ENCODE measurements at places on chromosomes 4 and X. TPM values are rescaled to one million over a fixed set of nuclear protein-coding genes. Genes with fewer than 3 reads are reported as not detected.

CSAG2 gene
- not detected for total RNA-seq

F9 gene
- not detected for total RNA-seq

DTHD1 gene
- total RNA-seq: 0.16 TPM

GABRG1 gene
- total RNA-seq: not detected

PPID gene
- 10.8 TPM for total RNA-seq

FGFBP1 gene
- not detected for total RNA-seq

TRAPPC2 gene
- 22.3 TPM for total RNA-seq

SSX2 gene
- not detected for total RNA-seq

ADRA2C gene
- not detected for total RNA-seq

HAND2 gene
- not detected for total RNA-seq

MAGEE2 gene
- total RNA-seq: not detected

NAA11 gene
- not detected for total RNA-seq

FAM9C gene
- total RNA-seq: not detected

SAGE1 gene
- not detected for total RNA-seq

DNA sequence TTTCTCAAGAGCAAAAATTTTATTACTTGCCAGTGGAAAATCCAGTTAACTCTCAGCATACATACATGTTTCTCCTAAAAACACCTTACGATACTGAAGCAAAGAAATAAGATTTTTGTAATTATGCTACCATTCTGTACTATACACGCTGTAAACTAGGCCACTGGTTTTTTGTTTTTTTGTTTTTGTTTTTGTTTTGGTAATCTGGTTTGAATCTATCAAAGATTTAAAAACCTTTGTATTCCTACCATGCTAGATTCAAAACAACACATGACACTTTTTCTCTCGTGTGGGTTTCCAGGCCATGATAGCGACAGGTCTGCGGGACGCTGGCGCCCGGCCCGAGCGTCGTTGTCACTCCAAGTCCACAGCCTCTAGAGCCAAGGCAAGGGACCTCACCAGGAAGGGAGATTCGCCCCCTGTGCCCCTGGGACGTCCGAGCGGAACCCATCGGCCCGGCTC is 723 bp downstream of the TMEM192 start:
- no peak for DNase-seq

- no peak for DNase-seq
These were observed 2.4 kb downstream of the TSC22D3 start for GRCh38 chrX:107773206-107773605.

DNA sequence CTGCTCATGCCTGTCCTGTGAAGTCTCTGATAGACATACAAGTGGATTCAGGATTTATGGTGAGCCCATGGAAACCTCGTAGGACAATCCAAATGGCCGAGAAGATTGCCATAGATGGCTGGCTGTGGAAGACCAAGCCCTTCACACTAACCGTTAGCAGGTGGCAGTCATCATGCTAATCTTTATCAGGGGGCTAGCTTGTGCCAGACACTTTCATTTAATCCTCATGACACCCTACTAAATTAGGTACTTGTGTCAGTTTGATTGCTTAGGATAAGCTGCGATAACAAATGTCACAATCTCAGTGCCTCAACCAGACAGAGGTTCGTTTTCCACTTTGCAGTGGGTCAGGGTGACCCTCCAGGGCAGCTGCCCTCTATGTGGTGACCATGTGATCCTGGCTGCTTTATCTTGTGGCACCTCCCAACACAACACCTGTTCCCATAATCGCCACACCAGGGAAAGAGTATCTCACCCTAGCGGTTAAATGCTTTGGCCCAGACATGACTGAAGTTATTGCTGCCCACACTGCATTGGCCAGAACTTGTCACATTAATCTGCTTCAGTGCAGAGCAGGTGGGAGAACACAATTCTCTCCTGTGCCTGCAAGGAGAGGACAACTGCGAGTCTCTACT is 60.8 kb downstream of the REPS2 start:
- DNase-seq: no peak

DNA sequence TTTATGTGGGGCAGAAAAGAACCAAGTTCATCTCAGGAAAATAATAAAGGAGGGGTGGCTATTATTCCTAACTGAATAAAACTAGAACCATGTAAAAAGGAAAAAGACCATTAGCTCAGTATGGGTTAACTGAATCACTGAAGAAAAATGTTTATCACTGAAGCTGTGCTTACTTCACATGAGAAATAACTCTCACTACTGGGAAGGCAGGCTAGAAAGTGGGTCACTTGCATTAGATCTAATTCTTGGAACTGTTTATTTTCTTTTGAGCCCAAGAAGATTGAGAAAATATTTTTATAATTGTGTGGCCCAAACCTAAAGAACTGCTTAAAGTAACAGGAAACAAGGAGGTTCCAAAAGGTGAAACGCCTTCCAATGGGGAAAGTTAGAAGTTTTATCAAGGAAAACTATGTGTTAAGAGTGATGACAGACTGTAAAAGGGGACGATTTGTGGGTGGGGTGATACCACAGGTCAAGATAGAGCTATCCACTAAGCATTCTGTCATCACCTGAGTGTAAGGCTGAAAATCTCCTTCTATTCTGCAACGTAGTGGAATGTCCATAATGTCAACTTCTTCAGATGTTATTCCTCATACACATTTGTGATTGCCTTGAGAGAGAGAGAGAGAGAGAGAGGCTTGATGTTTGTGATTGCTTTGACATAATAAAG is 1083.5 kb downstream of the PCDH7 start:
- DNase-seq: no peak

- peak; percentile 31 for DNase-seq
These were observed 4.9 kb downstream of the PLAC8 start for GRCh38 chr4:83109480-83110222.

- no peak for DNase-seq
These were observed 15.9 kb downstream of the PLRG1 start for GRCh38 chr4:154534296-154534695.

DNA sequence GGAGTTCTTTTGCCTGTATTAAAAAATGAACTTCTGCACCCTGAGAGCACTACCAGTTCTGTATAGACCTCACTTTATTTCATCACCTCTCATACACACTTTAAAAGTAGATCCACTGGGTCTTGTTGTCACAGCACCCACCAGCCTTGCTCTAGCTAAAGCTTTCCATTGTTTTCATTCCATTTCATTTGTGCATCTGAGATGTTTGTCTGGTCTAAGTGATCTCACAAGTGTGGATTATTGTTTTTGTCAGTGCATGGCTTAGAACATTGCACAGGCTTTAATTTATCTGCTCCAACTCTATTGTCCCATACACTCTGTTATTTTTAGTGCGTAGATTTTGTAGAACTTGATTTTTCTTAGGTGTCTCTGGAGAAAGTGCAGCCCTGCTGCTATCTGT is 1157.5 kb upstream of the PABPC4L start:
- no peak for DNase-seq

- DNase-seq: peak; percentile 74
These were observed 662 bp downstream of the SLAIN2 start for GRCh38 chr4:48341776-48342605.

DNA sequence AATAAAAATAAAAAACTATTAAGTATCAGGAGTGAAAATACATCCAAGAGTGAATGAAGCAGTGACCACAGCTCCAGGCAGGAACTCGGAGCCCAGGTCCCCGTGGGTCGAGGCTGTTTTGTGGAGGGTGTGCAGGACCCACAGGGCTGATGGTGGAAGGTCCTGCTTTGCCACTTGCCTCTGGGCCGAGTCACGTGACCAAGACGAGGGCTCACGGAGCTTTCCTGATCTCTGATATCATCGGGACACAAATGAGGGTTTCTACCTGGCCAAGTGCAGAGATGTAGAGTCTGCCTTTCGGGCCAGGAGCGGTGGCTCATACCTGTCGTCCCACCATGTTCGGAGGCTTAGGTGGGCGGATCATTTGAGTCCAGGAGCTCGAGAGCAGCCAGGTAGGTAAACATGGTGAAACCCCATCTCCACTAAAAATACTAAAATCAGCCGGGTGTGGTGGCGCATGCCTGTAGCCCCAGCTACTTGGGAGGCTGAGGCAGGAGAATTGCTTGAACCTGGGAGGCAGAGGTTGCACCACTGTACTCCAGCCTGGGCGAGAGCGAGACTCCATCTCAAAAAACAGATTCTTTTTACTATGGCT is 7.2 kb downstream of the SLC25A6 start:
- no peak for DNase-seq

DNA sequence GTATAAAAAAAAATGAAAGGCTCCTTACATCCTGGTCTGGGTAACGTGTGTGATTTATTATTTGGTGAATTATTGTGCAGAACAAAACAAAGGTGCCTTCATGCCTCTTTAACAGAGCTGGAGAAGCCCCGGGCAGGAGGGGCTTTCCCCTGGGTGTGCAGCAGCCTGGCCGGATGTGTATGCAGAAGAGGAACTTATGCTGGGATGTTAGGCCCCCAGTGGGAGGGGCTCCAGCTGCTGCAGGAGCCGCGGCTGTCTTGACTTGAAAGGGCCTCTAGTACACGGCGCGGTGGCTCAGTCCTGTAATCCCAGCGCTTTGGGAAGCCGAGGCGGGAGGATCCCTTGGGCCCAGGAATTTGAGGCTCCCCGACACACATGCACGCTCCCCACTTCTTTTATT is 16.0 kb downstream of the CCNQ start:
- peak; percentile 42 for DNase-seq

DNA sequence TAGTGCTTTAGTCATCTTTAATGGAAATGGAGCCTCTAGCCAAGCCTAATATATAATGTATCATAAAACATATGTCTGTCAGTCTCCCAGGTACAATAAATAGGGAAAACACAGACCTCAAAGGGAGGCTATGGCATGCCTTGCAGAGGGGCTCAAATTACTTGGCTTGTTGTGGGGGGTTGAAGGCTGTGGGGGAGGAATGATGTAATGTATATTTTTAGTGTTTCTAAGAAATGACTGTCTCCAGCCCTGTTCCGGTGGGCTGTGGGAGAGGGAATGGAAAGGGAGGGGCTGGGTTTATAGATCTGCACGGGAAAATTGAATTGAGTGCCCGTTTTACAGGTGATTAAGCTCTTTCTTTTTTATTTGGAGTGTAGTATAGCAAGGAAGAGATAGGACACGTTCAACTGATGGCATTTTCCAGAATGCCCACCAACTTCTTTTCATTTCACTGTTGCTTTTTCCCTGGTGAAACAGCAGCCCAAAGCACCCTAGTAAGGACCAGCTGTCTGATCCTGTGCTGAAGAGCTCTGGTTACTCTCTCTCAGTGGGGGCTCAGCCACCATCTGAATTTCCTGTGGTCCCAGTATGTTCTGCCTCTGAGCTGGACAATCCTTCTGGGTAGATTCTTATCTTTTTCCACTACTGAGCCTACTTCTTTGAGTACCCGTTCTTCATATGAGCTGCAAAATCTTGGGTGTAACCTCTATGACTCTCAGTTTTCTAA is 220.7 kb upstream of the CASK start:
- no peak for DNase-seq

DNA sequence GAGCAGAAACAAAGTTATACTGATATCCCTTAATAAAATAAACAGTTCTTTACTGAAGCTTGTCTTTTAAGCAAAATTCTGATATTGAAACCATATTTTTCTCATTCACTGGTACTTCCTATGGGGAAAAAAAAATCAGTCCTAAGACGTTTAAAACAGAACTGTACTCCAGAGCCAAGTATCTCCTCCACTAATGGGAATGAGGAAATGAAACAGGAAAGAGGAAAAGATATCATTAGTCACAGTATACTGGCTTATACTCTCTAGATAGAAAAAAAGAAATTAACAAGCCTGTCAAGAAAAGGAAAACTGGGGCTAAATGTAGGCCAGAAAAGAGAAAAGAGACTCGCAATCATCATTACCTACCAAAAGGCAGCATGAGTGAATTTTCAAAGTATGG is 252.7 kb downstream of the CENPC start:
- DNase-seq: no peak

DNA sequence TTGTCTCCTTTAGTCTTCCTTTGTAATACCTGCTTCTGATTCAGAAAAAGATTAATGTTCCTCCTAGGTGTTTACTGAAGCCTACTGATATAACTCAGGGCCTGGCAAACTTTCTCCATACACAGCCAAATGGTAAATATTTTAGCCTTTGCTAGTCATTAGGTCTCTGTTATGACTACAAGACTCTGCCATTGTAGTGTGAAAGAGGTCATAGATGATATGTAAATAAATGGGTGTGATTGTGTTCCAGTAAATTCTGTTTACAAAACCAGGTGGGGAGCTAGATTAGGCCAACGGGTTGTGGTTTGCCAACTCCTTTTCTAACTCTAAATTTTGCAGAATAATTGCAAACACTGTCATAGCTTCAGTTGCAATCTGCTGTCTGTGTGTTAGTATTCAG is 568.1 kb upstream of the GNPDA2 start:
- no peak for DNase-seq

- no peak for DNase-seq
These were observed 117.8 kb upstream of the ENPP6 start for GRCh38 chr4:184335520-184335919.

- DNase-seq: no peak
These were observed 103.8 kb downstream of the TBC1D19 start for GRCh38 chr4:26687728-26688127.

- no peak for DNase-seq
These were observed 20.6 kb upstream of the KIAA0232 start for GRCh38 chr4:6761649-6762615.

Data from CD4-positive, alpha-beta T cell (primary cell).